ENCODE measurements at places on chromosomes 11 and 22.

- DNase-seq = no peak
Observed at GRCh38 chr11:3707176-3707575, 36.0 kb upstream of the CHRNA10 start.

- DNase-seq = no peak
Observed at GRCh38 chr11:111559800-111560464, 19.4 kb downstream of the LAYN start.

DNA sequence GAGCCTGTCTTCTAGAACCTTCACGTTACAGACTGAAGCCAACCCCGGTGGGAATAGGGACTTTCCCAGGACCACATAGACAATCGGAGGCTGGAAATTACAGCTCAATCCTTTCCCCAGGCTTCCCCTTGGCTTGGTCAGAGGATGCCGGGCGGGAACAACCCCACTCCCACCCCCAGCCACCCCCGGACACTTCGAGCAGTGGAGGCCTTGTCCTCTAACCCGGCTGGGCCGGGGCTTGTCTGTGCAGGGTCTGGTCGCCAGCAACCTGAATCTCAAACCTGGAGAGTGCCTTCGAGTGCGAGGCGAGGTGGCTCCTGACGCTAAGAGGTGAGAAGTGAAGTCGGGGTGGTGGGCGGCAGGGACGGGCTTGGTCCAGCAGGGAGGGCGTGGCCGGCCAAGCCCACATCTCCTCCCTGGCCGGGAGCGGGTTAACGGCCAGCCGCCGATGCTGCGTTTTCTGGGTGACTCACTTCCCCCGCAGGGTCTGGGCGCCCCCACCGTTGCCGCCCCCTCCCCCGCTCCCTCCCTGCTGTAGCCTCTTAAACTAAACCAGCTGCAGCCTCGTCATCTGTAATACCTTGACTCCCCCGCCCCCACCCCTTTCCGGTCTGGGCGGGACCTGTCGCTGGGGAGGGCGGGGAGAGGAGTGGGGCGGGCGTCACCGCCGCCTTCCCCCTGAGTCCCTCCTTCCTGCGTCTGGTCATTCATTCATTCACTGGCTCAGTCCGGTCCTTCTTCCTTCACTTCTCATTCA lies 1.5 kb downstream of the LGALS1 start:
- peak; percentile 93 for DNase-seq

DNA sequence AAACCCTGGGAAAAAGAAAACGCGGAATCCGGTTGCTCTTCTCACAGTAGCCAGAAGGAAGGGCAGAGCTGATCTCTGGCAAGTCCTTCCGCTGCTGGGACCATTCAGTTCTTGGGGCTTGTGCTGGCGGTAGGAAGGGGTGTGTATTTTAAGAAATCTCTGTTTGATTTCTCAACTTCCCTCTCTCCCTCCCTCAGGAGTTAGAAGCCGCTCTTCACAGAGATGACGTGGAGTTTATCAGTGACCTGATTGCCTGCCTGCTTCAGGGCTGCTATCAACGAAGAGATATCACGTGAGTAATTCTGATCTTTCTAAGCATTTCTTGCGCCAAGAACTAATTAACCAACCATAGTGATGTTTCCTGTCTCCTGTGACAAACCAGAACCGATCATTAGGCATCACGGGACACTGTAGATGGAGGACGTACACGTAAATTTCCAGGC lies 85.9 kb upstream of the SLC25A18 start:
- no peak for DNase-seq

DNA sequence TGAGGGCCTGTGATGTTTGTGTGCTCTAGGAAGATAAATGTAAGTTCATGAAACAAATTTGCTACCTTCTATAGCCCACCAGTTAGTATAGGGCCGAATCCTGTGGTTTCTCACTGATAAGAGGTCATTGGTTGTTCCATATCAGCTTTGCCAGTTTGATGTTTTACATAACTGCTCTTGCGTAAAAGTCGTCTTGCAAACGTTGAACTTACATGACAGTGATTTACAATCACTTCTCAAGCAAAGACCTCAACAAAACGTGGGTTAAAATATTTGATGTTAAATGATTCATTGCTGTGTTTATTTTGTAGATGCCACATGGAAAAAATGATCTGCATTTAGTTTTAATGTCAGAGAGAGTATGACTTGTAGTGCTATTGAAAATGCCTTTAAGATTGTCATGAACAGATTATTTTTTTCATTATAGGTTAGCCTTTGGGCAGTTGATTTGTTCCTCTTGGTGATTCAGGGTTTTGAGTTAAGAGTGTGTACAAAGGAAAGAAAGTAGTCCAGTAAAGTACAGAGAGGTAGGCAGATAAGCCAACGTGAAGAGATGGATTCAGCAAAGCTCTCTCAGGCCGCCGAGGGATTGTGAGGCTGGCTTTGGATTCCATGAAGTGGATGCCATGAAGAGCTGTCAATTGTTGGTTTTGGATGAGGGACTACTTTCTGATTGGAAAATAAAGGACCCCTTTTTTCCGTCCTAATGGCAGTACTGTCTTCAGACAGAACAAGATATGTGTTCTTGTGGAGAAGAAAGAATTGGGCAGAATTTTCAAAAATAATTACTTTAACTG lies 2.6 kb downstream of the EWSR1 start:
- no peak for DNase-seq

DNA sequence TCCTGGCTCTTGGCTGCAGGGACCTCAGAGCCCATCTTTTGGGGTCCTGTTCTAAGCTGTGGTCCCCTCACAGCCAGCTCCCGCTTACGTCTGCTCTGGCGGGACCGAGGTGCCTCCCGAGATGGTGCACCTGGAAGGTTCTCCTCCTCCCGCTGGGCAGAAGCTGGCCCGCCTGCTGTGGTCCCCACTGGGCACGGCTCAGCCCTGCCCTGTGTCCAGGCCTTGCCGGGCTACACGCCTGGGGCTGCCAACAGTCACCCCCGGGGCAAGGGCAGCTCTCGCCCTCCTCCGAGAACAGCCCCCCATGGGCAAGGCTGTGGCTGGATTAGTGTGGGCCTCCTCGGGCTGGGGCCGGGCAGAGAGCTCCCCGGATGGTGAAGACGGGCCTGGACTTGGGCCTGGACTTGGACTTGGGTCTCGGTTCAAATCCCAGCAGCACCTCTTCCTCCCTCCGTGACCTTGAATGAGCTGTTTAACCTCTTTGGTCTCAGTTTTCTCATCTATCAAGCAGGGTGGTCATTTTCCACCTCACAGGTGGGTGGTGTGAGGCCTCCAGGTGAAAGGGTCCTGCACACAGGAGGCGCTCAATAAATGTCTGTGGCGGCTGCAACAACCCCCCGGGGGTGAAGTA lies 998 bp downstream of the BAIAP2L2 start:
- DNase-seq = no peak

DNA sequence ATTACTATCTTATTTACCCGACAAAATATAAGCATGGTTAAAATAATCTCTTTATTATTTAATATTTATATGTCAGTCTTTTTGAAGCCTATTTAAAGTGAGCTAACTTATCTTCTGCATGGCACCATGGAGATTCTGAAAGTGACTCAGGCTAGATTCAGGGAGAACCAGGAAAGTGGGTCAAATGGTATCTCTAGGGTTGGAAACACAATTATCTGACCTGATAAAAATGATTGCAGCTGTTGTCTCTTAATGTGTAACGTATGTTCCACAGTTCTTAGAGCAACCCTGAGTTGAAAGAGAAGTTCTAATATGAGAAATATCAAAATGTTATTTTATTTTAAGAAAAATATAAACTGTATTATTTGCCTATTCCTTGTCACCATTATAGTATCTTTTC lies 143.1 kb upstream of the CARD18 start:
- DNase-seq = no peak

GRCh38 chr11:23288003-23288783 lies 427.9 kb upstream of the CCDC179 start:
- no peak for DNase-seq

DNA sequence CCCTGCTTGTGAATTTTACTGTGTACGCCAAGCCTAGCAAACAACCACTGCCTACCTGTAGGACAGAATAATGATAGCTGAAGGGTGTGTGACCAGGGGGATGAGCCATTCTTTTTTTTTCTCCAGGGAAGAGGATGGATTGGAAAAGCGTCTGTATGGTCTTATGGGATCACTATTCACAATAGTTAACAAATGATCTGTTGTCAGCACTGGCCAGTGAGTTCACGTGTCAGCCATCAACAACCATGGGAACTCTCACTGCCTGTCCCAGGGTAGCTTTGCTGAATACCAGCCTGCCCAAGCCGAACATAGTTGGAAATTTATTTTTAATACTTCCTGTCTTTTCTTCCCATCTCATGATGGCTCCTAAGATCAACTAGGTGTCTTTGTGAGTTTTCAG lies 170.2 kb downstream of the ST3GAL4 start:
- no peak for DNase-seq

DNA sequence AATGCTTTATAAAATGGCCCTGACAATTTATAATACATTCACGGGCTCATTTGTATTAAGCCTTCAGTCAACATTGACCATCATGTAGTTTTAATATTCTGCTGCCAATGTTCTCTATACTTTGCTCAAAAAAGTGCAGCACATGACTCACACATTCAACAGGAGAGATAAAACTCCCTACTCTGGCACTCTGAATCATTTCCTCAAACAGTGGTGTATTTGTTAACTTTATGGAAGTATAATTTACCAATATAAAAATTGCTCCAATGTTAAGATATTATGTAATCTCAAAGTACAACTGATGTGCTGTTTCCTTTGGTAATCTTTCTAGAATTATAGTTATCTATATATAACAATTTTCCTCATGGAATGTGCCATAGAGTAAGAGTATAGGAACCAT lies 39.9 kb downstream of the MAML2 start:
- no peak for DNase-seq

DNA sequence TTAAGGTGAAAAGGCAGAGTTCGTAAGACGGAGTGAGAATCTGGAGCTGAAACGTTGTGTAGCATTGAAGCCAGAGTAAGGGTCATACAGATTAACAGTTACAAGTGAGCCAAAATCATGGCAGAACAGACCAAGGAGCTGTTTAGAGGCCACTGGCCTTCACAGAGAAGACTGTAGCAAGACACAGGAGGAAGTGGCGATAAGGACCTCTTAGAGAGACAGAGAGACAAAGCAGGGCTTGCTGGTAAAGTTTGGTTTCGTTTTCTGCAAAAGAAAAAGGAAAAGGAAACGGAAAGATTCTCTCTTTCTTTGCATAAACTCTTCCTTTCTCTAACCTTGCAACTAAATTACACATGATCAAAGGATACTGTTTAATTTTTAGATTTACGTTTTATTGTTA lies 83.0 kb downstream of the AASDHPPT start:
- DNase-seq = no peak

DNA sequence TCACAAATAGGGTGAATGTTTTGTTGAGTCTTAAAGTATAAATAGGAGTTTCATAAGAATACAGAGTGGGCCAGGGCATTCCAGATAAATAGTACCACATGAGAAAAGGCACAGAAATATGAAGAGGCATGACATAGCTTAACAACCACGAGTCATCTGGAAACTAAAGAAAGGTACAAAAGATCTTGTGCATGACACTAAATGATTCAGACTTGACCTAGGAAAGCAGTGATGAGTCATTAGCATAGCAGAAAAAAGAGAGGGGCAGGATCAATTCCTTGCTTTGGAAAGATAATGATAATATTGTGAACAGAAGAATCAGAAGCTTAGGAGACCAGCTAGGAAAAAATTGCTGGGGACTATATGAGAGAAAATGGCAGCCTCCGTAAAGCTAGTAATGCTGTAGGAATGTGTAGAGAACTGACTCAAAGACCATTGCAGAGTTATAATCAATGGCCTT lies 47.6 kb upstream of the FIBIN start:
- no peak for DNase-seq

GRCh38 chr11:17798716-17799115 lies 64.1 kb downstream of the KCNC1 start:
- DNase-seq = no peak

All from activated CD8-positive, alpha-beta memory T cell treated with anti-CD3 and anti-CD28 coated beads, Interleukin-2, amount 50 U/mL, for 48 hours (primary cell).